PC-3 (cell line): ENCODE measurements at places on chromosomes 16 and 17.

GRCh38 chr17:33523577-33523981 is 230.5 kb upstream of the ASIC2 start:
- DNase-seq: no peak

DNA sequence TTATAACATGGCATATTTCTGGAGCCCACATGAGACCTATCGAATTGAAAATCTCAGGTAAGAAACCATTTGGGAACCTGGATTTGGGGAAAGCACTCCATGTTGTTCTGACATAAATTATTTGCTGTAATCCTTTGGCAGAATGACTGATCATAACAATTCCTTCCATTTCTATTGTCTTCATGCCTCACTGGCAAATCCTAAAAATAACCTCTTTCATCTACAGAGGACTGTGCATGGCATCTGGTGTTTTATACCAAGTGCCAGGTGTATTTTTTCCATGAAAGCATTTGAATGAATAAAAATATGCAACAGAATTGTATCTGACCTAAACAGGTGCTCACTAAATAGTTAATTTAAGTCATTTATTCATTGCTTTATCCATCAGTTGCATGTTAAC is 33.7 kb upstream of the COQ7 start:
- no peak for DNase-seq

- no peak for DNase-seq
Observed at GRCh38 chr16:66402166-66402565, 24.9 kb upstream of the BEAN1 start.

GRCh38 chr16:79768276-79768970 is 167.9 kb upstream of the MAF start:
- DNase-seq: no peak

DNA sequence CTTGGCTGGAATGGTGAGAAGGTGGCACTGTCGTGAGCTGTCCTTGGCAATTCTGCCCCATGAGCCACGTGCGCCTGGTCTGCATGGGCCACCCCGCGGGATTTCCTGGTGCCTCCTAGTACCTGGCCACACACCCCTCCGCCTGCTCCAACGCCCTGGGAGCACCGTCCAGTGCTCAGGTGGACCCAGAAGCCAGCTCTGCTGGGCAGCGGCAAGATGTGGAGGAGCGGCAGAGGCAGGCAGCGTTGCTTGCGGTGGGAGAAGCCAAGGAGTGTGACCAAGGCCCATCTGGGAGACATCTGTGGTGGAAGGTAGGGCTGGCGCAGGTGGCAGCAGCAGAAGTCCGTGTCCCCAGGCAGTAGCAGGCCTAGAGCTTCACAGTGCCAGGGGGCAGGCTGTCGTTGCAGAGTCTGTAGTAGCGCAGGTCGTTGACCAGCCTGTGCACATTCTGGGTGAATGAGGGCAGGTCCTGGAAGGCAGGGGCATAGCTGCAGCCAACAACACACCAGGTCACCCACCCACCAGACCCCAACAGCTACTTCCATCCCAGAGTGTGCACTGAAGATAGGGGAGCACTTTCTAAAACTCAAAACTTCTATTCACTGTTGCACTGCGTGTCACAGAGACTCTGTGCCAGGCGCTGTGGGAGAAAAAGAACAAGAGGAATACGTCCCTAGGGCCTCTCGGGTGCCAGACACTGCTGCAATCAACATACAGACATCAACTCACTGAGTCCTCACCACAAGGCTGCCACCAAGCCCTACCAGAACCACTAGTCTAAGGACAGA is 34.9 kb upstream of the GSG1L start:
- no peak for DNase-seq

DNA sequence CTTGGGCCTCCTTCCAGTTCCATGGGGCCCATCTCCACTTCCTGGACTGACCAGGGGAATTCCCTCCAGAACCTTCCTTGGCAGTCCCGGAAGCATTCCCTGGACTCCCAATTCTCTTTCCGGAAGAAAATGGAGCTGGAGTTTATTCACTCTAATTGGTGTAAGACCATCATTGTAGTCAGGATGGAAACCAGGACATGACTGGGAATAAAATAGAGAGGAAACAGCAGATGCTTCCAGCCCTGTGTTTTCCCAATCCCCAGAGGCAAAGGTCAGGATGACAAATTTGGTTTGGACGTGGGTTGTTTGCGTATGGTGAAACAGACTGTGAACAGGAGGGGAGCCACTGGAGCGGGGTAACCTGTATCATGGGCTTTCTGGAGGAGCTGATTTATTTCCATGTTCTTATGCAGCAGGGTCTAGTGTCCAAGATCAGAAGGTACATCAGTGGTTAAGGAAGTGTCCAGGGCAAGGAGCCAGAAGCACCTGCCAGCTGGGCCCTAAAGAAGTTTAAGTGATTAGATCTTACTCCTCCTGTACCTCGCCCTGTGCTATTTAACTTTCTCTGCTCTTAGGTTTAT is 8.5 kb upstream of the LONP2 start:
- peak; percentile 19 for DNase-seq

DNA sequence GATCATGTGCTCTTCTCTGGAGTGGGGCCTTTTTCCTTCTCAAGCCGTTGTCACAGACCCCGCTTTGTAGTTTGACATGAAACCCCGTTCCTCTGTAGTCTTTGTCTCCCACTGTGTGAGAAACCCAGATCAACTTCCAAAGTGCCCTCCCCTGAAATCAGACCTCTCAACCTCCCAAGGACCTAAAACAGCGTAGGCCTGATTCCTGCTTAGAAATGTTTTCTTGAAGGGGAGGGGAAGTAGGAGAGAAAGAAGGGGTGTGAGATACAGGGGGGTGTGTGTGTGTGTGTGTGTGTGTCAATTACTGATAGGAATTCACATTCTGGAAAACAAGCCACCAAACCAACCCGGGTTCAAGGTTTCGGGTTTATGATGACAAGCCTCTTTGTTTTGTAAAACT is 1.4 kb downstream of the UBE2O start:
- no peak for DNase-seq

- no peak for DNase-seq
Observed at GRCh38 chr16:84929421-84930297, 81.7 kb downstream of the ZDHHC7 start.

DNA sequence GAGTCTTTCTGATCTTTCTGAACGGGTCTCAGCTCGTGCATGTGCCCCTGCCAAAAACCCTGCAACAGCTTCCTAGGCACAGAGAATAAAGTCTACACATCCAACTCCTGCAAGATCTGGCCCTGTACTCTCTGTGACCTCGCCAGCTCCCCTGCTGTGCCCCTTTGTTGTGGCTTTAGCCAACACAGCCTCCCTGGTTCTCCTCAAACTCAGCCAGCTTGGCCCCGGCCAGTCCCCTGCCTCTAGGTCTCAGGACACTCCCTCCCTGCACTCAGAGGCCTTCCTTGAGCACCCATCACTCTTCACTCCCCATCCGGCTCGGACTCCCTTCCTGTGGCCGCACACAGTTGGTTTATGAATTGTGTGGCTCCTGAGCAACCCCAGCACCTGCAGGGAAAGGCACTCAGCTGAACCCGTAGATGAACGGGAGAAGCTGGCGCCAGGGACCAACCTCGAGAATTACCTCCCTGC is 1.4 kb downstream of the CEP131 start:
- DNase-seq: no peak

DNA sequence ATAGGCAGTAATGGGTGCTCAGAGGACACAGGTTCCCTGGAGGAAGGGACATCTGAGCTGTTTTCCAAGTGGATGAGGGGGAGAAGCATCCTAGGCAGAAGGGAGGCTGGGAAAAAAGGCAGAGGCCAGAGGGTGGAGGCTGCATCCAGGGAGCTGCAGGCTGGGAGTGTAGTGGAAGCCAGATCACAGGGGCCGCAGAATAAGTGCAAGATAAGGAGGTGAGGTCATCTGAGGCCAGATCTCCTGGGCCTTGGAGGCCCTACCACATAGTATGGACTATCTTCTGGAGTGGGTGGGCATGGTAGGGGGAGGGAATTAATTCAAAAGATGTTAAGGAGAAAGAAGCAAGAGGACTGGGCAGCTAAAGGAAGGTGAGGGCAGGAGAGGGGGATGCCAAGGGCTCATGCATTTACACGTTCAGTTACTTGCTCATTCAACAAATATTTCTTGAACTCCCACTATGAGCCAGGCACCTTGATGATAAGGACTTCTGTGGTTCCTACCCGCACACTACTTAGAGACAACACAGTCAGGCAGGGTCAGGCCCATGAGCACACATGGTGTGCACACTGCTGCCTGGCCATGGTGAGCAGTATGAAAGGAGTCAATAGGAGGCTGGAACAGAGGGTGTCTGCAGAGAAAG is 2.4 kb upstream of the RIPOR1 start:
- DNase-seq: no peak

- peak; percentile 60 for DNase-seq
Observed at GRCh38 chr16:64440005-64440404, 681.9 kb downstream of the CDH11 start.

- DNase-seq: no peak
Observed at GRCh38 chr17:21291357-21291756, 6.8 kb downstream of the MAP2K3 start.

- DNase-seq: peak; percentile 84
Observed at GRCh38 chr17:45050481-45051059, 862 bp downstream of the DCAKD start.

DNA sequence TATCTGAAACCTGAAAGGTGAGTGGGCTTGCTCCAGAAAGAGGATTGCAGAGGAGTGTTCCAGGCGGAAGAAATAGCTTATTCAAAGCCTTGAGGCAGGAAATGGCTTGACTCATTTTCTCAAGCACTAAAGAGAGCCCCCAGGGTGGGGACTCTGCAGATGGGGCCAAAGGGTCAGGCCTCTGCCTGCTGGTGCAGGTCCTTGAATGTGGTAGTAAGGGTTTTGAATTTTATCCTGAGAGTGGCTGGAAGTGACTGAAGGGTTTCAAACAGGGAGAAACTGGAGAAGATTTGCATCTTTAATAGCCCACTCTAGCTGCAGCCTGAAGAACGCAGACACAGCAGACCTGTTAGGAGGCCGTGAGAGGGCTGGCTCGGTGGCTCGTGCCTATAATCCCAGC is 144.4 kb downstream of the CCT6B start:
- no peak for DNase-seq

GRCh38 chr17:46810837-46811236 is 7.7 kb downstream of the WNT3 start:
- no peak for DNase-seq

- DNase-seq: no peak
Observed at GRCh38 chr17:29085223-29085622, 42.3 kb downstream of the PIPOX start.

GRCh38 chr16:27405546-27406451 is 3.8 kb downstream of the IL21R start:
- DNase-seq: no peak

DNA sequence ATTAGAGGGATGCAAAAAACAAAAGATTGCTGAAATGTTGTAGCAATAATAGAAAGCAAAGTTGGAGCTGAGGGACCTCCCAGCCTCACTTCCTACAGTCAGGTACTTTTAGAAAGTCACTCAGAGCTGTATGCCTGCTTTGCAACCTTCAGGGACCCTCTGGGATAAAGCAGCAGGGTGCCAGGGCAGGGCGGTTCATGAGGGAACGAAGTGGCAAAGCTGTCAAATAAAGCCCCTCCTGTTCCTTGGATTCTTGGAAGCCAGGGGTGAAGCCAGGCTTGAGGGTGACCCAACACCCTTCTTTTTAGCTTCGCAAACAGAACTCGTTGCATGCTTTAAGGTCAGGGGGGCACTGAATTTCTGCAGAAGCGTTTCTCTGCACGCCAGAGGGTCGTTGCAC is 767 bp downstream of the ATP2C2 start:
- no peak for DNase-seq

GRCh38 chr17:50214976-50215760 is 13.7 kb upstream of the COL1A1 start:
- no peak for DNase-seq

GRCh38 chr17:48270899-48271298 is 159.1 kb downstream of the SKAP1 start:
- no peak for DNase-seq

DNA sequence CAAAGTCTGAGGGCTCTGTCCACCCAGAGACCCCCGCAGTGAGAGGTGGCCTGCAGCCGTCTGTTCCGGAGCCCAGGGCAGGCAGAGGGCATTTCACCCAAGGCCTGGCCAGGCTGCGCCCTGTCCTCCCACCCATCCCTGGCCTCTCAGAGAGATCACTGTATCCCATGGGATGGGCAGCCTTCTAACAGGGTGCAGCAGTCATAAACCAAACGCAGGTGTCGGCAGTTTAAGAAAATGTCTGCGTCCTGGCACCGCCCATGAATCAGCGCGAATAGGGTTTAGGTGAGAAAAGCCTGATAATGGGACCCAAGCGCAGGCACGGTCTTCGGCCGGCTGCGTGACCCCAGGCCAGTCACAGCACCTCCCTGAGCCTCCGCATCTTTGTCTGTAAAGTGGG is 5.4 kb downstream of the CYBA start:
- DNase-seq: no peak

DNA sequence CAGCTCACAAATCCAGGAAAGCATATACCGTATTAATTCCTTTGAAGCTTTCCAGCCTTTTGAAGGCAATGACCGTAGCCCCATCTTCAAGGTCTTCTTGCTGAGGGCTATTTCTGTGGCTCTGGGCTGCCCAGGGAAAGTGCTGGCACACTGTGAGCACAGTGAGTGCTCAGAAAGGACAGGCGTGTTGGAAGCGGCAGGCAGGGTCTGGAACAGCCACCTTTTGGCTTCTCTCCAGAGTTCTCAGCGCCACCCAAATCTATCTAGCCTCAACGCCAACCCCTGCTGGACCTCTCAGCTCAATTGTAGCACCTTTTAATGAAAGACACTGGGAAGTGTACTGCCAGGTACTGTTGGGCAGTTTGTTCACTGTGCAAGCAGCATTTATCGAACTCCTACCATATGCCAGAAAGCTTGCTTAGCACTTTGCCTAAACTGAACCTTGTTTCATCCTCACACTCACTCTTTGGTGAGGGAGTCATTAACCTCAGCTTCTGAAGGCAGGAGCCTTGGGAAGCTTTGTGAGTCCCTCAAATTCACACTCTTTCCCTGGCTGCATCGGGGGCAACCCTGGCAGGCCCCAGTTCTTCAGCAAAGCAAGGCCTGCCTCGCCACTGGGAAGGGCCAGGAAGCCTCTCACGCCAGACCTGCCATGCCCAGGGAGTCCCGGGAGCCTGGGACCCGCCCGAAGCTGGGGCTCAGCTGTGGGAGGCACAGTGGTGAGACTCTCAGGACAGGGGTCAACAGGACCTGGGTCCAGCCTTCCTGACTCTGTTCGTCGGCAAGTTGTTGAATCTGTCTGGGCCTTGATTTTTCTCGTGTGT is 13.5 kb upstream of the CIBAR2 start:
- no peak for DNase-seq

- peak; percentile 73 for DNase-seq
Observed at GRCh38 chr17:7912927-7913524, 3.1 kb downstream of the RNF227 start.

GRCh38 chr17:80761110-80761871 is 216.7 kb downstream of the RPTOR start:
- DNase-seq: peak; percentile 95

- DNase-seq: no peak
Observed at GRCh38 chr16:942436-943060, 28.2 kb downstream of the LMF1 start.

GRCh38 chr16:64589836-64590235 is 532.0 kb downstream of the CDH11 start:
- DNase-seq: peak; percentile 34

DNA sequence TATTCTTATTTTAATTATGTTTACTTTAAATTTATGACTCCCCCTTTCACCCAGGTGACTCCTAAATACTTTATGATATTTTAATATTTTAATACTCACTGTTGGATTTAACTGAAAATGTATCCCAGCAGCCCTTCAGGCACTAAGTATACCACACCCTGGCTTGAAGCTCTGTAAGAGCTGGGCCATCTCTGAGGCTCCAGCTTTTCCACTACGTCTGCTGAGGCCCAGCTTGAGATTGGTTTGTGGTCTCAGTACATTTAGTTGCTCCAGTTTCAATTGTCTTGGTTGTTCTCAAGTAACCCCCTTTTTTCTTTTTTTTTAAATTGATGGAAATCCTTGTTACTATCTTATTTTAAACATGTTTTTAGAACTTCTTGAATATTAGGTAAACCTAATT is 27.0 kb upstream of the CAPNS2 start:
- DNase-seq: no peak
